ENCODE measurements at places on chromosomes 4 and X.

GRCh38 chr4:111393781-111394180, 751.5 kb upstream of the FAM241A start:
- DNase-seq: no peak

DNA sequence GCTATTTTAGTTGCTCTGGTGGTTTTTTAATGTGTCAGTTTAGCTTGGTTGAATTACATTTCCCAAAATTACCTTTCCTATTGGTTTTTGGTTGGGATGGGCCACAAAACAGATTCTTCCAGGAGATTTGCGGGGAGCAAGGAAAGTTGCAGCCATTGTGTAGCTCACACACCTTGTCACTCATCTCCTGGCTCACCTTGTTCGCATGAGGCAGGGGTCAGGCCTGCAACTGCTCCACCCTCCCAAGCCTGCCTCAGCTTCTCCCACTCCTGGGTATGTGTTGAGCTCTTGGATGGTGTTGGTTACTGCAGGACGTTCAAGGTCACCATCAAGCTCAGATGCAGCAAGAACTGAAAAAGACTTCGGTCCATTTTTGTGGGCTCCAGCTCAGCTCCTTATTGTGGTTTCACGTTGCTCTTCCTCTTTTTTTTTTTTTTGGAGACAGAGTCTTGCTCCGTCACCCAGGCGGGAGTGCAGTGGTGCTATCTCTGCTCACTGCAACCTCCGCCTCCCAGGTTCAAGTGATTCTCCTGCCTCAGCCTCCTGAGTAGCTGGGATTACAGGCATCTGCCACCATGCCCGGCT, 95.6 kb upstream of the METTL14 start:
- DNase-seq: no peak

- DNase-seq: no peak
These were observed 47.0 kb downstream of the SPRY1 start for GRCh38 chr4:123443401-123444289.

DNA sequence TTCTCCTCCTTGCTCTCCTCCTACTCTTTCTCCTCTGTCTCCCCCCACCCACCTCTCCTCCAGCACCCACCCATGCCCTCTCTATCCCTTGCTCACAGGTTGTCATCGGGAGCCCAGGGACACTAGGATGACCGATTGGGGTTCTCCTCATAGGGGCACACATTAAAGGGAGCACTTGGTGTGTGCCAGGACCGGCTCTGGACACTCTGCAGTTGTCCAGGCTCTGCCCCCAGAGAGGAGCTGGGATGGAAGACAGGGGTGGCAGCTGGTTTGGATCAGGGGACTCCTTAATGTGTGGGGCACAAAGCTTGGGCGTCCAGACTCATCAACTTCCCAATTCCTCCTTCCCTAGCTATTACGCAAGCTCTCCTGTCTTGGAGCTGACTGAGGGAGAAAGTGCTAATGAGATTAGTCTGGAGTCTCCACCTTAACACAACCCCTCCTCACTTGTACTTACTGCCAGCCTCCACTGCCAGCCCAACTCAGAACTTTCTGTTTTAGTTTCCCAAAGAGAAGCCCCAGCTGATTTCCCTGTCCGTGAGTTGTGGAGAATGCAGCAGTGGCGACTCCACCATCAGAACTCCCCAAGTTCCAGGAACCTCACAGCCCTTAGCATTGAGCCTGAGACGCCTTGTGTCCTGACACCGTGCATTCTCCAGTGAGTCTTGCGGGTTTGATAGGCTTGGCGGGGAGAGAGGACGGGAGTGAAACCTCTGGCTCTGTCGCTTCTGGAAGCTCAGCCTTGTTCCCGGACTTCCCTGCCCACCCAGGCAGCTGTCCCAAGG, 52.2 kb downstream of the CXorf49B start:
- no peak for DNase-seq

- DNase-seq: no peak
These were observed 298.1 kb upstream of the TRAM1L1 start for GRCh38 chr4:117383468-117383867.

DNA sequence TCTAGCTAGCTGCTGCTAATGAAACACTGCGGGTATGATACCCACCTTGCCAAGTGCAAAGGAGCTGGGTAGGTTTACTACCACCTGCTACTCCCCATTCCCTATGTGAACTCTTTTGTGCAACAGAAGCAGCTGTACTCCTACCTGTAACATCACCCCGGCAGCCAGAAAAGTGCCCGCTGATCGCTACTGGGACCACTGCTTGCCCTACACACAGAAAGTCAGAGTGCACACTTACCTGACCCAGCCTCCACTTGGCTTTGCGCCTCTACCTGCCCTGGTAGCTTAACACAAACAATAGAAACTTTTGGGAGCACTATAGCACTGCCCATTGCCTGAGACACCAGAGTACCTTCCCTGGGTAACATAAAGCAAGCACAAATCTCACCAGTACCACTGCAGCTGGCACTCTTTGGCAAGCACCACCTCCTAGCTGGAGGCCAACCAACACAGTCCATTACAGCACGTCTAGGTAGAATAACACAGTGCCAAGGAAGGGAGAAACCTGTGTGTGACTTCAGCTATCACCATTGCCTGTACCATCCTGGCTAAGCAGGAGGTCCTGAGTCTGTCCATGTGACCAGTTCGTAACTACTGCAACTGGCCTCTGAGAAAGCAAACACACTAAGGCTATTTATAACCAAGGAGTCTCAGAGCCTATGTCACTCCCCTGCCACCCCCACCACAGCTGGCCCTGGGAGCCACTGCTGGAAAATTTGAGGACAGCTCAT, 80.1 kb downstream of the CENPC start:
- peak; percentile 7 for DNase-seq

DNA sequence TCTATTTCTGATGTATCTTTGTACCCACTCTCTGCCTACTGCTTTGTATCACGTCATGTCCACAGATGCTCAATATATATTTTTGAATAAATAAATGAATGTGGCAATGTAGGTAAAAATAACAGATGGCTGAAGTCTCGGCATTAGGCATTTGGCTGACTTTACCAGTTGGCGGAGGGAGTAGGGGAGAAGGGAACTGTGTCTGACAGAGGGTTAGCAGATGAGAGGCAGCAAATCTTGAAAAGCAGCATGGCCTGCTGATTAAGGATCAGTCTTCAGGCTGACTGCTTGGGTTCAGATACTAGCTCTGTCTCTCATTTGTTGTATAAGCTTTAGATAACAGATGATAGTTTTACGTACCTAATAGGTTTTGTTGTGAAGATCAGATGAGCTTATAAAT, 31.9 kb upstream of the RASGEF1B start:
- peak; percentile 16 for DNase-seq

DNA sequence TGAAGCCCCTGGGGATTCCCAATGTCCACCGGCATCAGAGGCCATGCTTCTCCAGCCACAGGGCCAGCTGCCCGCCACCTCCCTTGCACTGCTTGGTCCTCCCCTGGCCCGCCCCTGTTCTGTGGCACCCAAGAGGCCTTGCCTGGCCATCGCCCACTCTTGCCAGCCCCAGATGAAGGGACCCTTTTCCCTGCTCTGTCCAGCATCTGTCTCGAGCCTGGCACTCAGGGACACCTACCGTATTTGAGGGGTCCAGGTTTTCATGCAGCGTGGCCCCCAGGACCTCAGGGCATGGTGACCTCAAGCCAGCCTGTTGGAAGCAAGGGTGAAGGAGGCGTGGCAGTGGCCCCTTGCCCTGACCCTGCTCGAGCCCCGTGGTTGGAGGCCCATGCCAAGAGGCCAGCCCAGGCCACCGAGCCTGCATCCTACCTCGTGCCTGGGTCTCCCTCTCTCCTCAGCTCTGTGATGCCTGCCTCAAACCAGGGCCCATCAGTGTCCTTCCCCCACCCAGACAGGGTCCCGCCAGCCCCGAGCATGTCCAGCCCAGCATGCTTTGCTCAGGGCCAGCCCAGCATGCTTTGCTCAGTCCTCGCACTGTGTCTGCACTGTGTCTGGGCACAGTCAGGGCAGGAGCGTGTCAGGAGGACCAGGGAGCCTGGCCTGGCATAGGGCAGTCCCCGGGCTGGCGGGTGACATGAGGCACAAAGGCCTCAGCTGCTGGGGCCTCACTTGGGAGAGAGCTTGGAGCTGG, 14.3 kb upstream of the FGFR3 start:
- no peak for DNase-seq

DNA sequence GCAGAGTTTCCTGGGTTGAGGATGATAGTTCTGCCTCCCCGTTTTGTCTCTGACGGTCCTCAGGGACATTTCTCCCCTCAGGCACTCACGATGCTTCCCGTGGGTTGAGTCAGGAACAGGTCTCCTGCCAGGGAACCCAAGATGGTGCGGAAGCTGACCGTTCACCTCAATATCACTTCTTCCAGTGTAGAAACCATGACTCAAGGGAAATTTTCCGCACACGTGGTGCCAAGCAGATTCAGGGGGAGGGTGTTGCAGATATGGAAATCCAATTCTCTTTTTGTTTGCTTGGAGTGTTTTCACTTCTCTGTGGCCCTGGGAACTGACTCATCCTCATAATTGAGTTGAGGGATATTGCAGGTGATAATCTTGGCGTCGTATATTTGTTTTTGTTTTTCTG, 46.7 kb downstream of the CXorf49B start:
- DNase-seq: no peak
